Suppressor macrophage treated with lipopolysaccharide for 1 hour (primary cell): ENCODE measurements at places on chromosomes 5 and 9.

GRCh38 chr5:170056561-170057267 lies 49.0 kb upstream of the FOXI1 start:
- DNase-seq, result no peak

DNA sequence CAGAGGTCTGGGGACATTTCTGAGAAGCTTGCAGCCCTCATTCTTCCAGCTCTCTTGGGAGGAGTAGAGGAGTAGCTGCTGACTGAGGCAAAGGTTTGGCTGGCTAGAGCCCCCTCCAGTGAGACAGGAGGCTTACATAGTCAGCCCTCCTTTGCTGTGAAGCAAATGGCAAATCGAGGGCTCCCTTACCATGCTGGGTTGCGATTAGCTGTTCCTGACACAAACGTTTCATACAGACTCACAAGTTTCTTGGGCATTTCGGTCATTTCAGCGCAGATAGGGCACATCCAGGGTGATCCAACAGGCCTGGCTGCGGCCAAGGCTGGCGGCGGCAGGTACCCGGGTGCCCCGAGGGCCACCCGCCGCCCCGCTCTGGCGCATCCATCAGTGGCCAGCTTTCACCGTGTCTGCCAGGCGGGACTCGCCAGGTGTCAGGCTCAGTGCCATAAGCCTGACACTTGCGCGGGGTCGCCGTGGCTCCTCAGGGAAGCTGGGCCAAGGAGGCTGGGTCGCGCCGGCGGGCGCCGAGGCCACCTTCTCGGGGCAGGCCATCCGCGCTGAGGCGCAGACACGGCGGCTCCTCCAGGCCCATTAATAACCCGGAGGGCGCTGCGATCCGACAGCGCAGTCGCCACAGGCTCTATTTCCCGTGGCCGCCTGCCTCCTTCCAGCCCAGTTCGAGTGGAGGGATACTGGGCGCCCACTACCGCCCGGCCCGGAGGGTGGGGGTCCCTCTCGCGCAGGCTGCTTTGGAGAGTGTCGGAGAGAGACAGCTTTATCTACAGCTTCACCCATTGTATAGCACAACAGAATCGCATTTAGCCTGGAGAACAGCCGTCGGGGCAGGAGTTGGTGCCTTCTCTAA lies 9.1 kb downstream of the PRDM6 start:
- DNase-seq, result no peak

- no peak for DNase-seq
Observed at GRCh38 chr5:59241119-59241518, 652.4 kb downstream of the PDE4D start.

DNA sequence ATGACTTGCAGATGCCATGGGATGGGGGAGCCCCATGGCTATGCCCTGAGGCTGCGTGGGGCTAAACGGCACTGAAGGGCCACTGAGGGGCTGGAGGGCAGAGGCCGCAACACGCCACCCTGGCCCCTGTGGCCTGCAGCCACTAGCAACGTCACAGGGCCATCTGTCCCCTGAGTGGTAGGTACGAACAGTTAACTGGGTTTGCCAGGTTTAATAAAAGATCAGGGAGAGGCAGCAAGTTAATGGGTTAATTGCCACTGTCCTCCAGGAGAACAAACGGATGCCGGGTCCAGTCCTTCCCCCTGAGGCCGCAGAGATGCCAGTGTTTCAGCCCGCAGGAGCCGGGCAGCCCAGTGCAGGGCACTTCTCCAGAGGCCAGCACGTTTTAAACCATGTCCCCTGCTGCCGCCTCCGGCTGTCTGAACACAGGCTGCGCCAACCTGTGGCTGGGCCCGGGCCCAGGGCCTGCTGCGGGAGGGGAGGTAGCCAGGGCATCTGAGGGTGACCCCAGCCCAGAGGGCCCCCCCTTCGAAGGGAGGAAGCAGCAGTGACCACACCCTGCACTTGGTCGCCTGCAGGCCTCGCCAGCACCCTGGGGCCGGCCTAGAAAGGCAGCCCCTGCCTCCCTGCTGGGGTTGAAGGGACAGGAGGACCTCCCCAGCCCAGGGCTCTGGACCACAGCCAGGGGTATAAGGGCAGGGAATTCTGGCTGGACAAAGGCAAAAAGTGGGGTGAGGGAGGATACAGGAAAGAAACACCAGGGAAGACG lies 227.3 kb downstream of the FANCC start:
- DNase-seq, result no peak

GRCh38 chr5:36885566-36886485 lies 9.3 kb downstream of the NIPBL start:
- no peak for DNase-seq

DNA sequence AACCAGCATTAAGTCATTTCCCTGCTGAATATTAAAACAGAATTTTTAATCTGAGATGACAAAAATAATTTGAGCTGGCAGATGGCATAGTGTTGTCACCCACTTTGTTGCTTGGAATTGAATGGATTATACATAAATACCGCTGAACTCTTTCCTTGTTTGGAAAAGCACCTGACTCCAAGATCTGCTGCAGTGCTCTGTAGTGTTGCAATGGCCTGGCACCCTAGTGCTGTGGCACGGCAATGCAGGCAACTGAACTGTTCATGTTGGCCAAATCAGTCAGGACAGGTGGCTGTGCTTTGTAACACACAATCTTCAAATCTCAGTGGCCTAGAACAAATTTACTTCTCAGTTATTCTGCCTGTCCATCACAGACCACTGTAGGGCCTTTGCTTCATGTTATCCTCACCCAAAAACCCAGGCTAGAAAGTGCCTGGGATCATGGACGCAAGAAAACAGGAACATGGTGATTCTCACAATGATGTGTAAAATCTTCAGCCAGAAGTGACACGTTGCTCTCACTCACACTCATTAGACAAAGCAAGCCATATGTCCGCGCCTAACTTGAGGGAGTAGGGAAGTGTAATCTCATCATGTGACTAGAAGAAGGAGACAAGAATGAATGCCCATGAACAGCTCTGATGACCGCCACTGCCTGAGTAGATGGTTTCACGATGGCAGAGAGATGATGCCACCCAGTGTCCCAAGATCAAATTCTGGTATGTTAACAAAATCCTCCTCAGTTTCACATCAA lies 191.9 kb upstream of the PUM3 start:
- no peak for DNase-seq

DNA sequence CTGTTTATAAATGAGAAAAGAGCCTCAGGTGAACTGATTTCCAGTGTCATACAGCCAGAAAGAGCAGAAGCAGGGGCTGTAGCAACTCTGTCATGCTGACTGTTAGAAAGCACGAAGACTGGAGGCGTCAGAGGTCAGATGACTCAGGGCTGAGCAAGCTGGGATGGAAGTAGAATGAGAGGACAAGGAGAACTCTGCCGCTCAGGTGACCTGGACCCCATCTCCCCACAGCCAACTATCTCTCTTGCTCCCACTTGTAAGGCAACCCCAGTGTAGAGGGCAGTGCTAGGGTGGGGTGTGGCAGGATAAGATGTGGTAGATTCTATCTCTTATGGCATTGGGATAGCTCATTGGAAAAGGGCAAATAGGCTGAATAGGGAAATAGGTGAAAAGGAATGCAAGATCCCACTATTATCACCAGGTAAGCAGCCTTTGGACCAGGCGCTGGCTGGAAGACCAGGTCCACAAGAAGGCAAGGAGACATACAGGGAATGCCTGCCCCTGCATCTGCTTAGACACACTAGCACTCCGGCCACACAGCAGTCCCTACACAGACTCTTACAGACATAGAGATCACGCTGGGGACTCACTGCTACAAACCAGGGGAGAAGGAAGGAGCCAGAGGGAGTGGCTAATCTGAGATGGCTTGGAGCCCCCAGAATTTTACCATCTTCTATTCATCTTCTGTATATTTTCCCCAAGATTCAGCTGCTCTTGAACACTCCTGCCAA lies 21.2 kb upstream of the LOX start:
- no peak for DNase-seq

DNA sequence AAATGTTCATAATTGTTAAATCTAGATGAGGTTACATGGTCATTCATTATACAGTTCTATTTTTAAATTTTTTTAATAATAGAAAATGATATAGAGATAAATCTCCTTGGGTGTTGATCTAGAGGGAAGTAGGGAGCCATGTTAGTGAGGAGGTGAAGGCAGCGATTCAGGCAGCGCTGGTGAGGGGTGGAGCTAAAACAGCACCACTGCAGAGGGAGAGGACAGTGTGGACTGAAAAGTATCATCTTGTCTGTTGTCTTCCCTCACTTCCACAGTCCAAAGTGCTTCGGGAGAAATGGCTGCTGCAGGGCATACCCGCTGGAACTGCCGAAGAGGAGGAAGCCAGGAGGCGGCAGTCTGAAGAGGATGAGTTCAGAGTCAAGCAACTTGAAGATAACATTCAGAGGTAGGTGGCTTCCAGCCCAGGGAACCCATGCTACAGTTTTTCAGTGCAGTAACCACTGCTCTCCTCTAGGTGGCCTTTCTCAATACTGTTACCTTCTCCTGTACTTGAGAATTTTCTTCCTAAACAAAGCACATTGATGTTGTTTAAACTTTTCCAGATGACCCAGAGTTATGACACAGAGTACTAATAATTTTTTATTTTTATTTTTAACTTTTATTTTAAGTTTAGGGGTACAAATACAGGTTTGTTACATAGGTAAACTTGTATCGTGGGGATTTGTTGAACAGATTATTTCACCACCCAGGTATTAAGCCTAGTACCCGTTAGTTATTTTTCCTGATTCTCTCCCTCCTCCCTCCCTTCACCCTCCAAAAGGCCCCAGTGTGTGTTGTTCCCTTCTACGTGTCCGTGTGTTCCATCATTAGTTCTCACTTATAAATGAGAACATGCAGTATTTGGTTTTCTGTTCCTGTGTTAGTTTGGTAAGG lies 100.5 kb downstream of the PALM2AKAP2 start:
- peak; percentile 53 for DNase-seq

DNA sequence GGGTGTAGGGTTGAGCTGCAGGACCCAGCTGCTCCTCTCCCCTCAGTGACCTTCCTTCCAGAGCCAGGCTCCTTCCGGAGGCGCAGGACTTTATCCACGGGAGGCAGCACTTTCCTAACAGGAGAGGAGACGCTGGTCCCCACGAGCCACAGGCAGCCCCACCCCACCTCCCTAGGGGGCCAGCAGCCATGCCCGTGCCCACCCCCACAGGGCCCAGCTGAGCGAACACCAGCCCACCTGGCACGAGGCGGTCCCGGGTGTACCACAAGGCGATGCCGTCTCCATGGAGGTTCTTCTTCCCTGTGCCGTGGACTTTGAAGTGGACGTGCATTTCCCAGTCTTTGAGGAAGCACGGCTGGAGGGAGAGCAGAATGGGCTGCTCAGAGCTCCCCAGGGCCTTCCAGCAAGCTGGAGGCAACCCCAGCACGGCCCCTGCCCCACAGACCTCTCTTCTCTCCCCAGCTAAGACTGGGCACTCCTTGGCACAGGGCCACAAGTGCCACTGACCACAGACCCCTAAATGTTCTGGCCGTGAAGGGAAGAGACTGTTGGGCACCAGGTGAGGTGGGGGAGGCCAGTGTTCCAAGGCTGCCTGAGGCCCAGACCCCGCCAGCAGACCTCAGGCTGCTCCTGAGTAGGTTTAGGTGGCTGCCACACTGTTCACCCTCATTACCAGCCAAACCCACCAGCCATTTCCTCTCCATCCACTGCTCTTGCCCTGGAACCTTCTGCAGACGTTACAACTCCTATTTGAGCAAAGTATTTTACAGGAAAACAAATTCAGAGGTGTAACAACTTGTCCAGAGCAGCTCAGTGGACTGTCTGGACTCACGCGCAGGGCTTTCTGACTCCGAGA lies 13.0 kb downstream of the LMAN2 start:
- no peak for DNase-seq

- DNase-seq, result peak; percentile 55
Observed at GRCh38 chr9:125529589-125530515, 177.2 kb downstream of the MAPKAP1 start.
